ENCODE measurements at places on chromosomes 3 and 15.

DNA sequence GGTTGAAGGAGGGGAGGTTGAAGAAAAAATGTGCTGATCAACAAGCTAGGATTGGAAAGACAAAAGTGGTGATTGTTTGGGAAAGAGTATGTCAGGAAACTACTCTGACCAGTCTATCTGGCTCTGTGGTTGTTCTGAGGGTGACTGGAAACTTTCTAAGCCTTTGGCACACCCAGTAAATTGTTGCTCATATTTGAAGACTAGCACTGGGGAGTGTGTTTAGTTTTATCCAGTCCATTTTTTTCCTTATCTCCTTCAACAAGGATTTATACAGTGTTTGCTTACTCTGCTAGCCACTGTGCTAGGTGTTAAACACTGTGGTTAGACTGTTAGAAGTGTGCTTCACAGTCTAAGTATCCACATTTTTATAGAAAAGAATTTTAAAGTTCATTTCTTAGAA, 28.8 kb downstream of the PPM1L start:
- no peak for DNase-seq

GRCh38 chr15:99682455-99682854, 50.8 kb downstream of the LYSMD4 start:
- no peak for DNase-seq

DNA sequence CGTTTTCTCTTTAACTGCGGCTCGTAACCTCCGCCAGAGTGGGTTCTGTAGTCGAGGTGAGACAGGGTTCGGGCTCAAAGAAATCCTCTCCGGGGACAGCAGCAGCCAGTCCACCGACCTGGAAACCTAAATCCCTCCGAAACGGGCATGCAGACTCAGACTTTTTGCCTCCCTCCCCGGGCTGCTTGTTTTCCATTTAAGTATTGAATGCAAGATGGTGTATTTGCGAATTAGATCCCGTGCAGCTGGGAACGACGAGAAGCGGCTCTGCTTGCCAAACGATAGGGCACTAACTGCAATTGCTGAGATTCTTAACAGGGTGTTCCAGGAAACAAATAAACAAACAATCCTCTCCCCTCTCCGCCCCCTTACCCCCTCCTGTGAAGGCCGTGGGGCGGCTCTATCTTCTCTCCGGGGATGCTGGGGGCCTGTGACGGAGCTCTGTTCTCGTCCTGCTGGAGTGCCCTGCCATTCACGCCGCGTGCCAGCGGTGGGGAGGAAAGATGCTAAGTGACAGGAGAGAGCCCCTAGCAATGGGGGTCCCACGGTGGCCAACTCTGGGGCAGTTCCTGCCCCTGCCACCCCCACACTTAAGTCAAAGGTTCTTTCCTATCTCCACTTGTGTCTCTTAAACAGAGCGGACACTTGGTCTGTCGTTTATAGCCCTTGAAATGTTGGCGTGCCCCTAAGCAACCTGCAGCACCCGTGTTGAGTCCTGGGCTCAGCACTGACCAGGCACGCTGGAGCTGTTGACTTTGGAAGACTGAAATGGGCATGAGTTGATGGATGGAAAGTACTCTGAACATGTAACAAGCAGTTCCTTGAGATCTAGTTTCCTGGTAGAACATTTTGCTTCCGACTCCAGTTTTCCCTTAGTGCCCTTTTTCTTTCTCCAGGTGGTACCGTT, 1.3 kb upstream of the ETV5 start:
- DNase-seq, result no peak

DNA sequence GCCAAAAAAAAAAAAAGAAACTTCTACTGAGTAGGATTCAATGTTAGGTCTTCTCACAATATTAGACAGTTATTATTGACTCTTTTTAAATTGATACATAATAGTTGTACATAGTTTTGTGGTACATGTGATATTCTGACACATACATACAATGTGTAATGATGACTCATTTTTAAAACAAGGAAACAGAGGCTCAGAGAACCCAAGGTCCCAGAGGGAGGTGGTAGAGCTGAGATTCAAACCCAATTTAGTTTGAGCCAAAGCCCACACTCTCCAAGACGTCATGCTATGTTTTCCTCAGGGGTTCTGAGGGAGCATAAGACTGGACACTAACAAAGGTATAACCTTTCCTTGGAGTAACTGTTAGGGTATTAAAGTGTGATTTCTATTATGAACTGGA, 40.6 kb downstream of the MYO5C start:
- no peak for DNase-seq

DNA sequence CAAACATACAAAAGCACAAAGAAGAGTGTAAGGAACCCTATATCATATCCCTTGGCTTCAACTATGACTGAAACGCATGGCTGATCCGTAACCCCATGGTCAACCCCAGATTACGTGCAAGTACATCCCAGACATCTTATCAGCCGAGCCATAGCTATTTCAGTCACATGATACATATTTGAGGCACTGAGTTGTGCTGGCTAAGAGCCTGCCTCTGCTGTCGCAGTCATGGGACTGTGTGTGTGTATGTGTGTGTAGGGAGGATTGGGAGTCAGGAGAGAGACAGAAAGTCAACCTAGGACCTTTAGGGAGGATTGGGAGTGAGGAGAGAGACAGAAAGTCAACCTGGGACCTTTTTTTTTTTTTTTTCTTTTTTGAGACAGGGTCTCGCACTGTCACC, 8.4 kb downstream of the ST6GAL1 start:
- DNase-seq, result no peak

- no peak for DNase-seq
These were observed 23.5 kb upstream of the MYO1E start for GRCh38 chr15:59396211-59396610.
